ENCODE measurements at places on chromosomes 3 and 15. TPM values are rescaled to one million over a fixed set of nuclear protein-coding genes. Genes with fewer than 3 reads are reported as not detected.
A peak's percentile ranks its signal among the peaks of the same experiment; 100 is the strongest.

- DNase-seq: peak; percentile 16
Observed at GRCh38 chr15:57747206-57747896, 40.8 kb downstream of the POLR2M start.

GRCh38 chr15:90143166-90143655 is 40.9 kb upstream of the IDH2 start:
- peak; percentile 61 for DNase-seq

GRCh38 chr3:1578124-1578806 is 485.4 kb downstream of the CNTN6 start:
- no peak for DNase-seq

The RBP2 gene
- not detected for total RNA-seq

The NR1I2 gene
- 0.21 TPM for total RNA-seq

- no peak for DNase-seq
Observed at GRCh38 chr15:90694987-90695386, 22.2 kb upstream of the BLM start.

- no peak for DNase-seq
Observed at GRCh38 chr3:189698811-189699210, 67.6 kb downstream of the TP63 start.
